Occipital lobe (tissue), 3 donors: ENCODE measurements at places on chromosomes 1 and 21. TPM values are rescaled to one million over a fixed set of nuclear protein-coding genes. Genes with fewer than 3 reads are reported as not detected.

DNA sequence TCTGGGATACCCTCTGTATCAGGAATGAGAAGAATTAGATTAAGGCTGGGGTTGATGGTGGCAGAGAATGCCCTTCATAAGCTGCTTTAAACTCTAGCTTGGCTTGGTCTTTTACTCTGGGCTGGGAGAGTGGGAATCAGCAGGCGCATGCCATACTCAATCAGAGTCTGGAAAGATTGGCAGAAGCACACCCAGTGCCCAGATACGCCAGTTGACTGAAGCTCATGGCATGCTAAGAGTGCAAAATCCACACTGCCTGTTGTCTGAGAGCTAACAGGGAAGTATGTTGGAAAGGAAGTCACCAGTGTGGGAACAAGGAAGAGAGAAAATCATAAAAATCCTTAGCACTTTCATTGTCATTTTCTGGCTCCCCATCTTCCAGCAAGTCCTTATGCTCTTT is 53.0 kb downstream of the HMCN1 start:
- no peak for DNase-seq

DNA sequence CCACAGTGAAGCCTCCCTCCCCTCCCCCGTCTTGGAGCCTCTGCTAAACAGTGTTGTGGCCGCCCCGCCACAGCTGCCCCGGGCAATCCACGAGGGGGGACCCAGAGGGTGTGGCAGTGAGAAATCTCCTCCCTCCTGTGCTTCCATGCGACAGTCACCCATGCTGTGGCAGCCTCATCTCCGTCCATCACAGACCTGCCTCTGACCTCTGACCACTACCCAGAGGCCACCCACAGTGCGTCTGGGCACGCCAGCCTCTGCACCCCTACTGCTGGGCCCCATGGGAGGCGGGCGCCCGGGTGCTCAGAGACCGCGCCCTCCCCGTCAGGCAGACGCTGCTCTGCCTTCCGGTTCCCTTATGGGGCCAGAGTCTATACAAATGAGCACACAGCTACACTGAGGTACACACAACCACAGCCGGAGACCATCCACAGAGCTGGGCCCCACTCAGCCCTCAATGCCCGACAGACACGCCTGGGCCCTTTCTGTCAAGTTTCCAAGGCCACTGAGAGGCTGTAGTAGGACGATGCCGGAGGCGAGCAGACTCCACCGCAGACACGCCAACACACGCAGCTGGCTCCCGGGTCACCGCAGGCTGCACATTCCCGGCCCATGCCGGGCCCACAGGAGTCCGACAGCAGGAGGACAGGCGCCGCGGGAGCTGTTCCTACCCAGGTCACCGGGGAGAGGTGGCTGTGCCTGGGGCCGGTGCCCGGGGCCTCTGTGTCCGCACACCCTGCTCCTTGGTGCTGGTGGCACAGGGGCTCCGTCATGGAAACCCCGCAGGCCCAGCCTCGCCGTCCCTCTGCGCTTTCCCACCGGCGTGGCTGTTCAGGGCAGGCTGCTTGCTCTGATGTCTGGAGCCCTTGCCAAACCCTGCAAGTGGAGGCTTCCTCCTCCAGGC is 23.9 kb upstream of the TMEM52 start:
- no peak for DNase-seq

Gene TRAF3IP3
- total RNA-seq: 0.47 TPM

Gene HCRTR1
- total RNA-seq: 1.1 TPM
